NCI-H1930 (cell line): ENCODE measurements at places on chromosomes 4 and X.

DNA sequence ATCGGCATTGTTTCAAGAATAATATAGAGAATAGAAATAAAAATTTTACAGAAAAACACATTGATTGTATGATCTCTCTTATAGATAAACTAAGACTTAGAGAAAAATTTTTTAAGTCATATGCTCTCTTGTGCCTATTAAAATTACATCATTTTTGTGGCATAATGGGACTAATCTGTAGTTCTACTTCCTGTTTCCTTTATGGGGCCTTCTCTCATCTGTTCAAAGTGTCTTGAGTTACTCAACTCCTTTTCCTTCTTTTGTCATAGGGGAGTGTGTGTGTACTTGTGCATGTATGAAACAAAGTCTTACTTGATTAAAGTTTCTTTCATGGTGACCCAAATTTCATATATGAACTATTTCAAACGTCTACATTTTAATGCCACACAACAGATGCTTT is 1448.9 kb upstream of the TENM3 start:
- no peak for DNase-seq

DNA sequence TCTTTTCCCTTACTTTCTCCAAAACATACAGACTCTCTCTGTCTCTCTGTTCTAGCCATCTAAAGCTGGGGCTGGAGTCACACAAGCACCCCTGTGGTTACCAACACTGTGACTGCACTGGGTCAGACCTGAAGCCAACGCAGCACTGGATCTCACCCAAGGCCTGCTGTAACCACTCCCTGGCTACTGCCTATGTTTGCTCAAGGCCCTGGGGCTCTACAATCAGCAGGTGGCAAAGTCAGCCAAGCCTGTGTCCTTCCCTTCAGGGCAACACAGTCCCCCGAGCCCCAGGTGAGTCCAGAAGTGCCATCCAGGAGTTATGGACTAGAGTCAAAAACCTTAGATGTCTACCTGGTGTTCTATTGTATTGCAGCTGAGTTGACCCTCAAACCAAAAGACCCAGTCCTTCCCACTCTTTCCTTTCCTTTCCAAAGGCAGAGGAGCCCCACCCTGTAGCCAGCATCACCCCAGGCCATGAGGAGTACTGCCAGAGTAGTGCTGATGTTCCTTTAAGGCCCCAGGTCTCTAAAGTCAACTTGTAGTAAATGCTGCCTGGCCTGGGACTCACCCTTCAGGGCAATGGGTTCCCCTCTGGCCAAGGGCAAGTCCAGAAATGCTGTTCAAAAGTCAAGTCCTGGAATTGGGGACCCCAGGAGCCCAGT is 58.8 kb upstream of the RAP2C start:
- DNase-seq = no peak

DNA sequence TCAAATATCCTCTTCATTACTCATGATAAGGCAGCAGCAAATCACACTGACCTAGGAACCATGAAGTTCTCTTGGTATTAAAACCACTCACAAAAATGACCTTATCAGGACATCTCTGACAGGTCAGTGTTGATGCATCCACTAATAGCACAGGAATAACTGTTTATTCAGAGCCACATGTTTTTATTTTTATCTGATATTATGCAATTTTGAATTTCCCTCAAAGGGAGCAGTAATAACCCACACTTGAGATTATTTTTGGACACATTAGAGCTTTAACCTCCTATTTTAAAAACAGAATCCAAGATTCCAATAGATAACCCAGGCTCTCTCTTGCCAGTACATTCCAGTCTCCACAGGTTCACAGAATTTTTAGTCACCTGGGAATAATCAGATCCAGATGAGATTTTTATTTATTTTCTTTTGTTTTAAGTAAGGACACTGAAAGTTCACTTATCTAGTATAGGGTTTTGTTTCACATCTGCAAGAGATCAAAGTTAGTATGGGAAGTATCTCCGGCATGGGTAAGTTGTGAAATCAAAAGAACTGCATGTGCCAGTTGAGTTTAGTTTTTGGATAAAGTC is 36.3 kb upstream of the MYOZ2 start:
- no peak for DNase-seq

- no peak for DNase-seq
These were observed 60.9 kb downstream of the CPZ start for GRCh38 chr4:8653326-8654000.

DNA sequence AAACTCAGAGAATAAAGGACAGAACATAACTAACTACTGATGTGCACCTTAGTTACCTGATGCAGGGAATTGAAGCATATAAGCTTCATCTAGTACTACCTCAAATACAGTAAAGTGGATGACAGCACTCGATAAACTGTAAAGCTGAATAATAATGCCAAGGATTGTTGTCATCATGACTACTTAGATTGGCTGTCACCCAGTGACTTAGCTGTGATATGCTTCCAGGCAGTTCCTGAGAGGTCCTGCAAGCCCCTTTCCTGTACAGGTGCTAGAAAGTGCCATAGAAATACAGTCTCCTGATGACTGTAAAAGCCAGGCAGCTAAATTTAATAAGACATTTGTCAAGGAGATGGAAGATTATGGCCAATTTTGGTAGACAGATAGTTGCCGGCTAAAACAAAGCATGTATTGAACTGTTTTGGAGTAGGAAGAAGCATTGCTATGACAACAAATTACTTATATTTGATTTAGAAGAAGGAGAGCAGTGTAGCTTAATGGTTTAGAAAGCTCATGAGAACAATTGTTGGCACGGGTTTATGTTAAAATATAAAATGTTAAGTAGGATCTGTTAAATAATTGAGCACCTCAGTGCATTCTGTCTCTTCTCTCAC is 29.7 kb downstream of the TMEM164 start:
- no peak for DNase-seq

- DNase-seq = no peak
These were observed 17.1 kb upstream of the RAI2 start for GRCh38 chrX:17878028-17878670.

DNA sequence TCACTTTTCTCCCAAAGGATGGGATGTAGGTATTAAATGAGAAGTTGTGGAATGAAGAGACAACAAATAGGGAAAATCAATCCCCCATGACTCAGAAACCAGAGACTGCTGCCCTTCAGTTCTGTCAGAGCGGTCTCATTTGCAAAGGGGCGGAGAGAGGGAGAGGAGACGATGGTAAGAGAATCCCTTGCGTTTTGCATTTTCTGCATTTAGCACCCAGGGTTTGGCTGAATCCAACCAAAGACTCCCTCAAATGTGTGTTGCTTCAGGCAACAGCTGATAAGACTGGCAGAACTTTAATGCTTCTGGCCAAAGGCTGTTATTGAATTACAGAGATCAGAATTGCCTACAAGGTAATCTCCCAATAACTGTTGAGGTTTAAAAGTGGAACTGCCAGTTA is 230.2 kb downstream of the EVC2 start:
- no peak for DNase-seq
